Stimulated activated CD4-positive, alpha-beta T cell treated with anti-CD3 and anti-CD28 coated beads, Interleukin-1b, Interleukin-23, amount 100 ng/mL, for 24 hours (primary cell): ENCODE measurements at places on chromosomes 5 and 9.

DNA sequence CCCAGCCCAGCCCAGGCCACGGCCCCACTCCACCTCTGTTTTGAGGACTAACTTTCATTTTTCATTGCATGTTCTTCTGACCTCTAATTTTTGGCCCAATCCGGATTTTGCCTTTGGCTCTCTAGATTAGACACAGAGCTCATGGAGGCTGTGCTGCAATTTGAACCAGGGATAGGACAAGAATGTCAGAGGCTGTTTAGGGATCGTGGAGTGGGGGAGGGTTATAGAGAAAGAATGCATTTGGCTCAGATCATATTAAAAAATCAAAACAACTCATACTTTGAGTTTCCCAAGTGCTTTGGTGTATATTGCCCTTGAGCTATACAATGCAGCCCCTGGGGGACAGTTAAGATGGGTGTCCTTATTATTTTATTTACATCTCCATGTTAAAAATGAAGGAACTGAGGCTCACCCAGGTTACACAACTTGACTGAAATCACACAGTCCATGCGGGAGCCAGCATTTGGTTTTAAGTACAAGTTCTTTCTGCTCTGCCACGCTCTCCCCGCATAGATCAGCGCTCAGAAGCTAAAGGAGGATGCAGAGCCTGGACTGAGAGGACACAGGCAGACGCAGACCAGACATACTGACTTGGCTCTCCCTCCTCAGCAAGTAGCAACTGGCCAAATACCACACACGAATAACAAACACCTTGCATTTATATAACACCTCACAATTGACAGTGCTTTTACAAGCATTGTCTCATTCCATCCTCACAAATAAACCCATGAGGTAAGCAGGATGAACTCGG, 126.4 kb upstream of the RAI14 start:
- no peak for DNase-seq

- no peak for DNase-seq
Measured at GRCh38 chr5:175689147-175689991, 31.5 kb downstream of the HRH2 start.

GRCh38 chr9:127878652-127879390, 1.3 kb upstream of the AK1 start:
- no peak for DNase-seq

DNA sequence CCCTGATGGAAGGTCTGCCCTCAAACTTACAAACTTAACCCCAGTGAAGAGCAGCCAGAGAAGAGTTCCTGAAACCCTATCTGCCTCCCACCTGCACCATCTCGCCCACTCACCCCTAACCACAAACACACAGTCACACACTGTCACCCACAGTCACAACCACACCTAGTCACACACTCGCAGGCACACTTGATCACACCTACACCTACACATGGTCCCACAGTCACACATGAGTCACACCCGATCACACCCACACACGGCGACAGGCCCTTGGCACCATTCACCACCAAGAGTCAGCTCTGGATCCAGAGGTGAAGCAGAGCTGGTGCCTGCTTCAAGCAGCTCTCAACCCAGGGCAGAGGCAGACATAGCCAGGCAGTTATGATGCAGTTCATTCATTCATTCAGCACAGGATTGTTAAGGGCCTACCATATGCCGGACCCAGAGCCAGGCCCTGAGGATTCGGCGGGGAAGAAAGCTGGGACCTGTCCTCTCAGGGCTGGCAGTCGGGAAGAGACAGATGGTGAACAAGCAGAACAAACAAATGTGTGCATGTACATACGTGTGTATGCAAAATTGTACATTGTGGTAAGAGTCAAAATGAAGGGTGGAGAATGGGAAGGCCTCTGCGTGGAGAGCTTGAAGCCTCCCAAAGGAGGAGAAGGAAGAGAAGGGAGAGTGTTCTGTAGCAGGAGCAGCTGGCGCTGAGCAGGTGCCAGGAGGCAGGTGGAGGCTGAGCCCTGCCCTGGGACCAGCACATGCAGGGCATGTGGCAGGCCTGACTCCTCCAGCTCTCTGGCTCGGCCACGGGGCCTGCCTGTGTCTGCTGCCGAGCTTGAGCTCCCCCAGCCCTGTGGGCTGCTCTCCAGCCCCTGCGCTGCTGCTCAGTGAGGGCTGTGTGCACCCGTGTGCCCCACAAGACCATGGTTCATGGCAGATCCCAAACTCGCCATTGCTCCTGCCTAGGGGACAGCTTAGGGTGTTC, 6.4 kb downstream of the TSPAN17 start:
- peak; percentile 69 for DNase-seq

DNA sequence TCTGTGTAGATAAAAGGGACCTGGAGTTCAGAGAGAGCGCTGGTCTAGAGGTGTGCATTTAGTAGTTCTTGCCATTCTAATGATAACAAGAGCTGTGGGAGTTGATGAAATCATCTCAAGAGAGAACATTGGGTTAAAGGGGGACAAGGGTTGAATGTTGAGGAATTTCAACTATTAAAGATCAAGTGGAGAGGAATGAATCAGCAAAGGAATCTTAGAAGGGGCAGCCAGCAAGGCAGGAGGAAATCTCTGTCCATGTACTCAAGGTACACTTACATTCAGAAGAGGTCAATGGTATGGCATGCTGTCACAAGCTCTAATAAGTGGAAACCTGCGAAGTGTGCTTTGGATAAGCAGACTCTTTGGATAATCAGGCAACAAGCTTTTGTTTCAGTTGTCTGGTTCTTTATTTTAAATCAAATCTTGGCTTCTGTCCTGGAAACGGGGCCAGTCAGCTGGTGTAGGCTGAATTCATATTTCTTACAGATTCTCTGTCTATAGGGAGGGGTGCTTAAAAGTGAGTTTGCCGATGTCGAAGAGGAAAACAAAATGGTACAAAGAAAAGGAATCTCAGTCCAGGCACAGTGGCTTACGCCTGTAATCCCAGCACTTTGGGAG, 320.5 kb upstream of the CD180 start:
- DNase-seq: no peak

- no peak for DNase-seq
Measured at GRCh38 chr5:31023105-31023504, 170.4 kb upstream of the CDH6 start.

DNA sequence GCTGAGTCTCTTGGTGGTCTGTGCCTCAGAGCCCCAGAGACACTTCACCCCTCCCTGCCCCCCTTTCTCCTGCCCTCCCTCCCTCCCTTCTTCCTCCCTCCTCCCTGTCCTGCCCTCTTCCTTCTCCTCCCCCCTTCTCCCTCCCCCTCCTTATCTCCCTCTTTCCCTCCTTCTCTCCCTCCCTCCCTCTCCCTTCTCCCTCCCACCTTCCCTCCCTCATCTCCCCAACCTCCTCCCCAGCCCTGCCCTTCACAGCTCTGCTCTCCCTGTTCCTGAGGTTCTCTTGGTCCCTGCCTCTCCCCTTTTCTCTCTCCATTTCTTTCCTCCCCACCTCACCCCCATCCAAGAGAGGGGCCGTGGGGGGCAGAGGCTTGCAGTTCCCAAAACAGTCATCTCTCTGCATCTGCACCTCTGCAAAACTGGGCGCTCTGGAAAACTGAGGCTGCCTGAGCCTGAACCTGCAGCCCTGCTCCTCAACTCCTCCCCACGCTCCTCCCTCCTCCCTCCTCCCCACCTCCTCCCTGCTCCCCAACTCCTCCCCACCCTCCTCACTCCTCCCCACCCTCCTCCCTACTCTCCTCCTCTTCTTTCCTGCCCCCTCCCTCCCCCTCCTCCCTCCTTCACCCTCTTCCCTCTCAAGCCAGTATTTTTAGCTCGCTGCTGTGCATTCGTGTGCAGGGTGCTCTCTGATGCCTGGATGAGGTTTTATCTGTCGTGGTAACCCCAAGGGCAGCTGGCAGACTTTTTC, 219.1 kb downstream of the C9orf50 start:
- DNase-seq: no peak

GRCh38 chr9:133127340-133127981, 6.4 kb upstream of the RALGDS start:
- no peak for DNase-seq

- no peak for DNase-seq
Measured at GRCh38 chr5:4941957-4942830, 197.9 kb upstream of the ADAMTS16 start.

DNA sequence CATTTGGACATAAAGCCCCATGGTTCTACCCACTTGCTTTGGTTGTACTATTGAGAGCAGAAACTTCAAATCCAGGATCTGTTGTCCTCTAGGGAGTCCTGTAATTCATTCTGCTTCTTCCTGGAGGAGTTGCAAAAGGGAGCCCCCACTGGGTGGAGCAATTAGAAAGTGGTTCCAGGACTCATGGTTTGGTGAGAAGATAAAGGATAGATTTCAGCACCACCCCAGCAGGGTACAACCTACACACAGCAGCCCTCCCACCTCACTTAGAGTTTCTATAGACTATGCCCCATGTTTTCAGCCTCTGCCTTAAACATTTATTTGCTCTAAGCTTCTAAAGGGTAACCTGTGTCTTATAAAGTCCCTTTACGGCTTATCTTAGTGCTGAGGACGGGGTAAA, 112.6 kb upstream of the ARRDC3 start:
- no peak for DNase-seq

DNA sequence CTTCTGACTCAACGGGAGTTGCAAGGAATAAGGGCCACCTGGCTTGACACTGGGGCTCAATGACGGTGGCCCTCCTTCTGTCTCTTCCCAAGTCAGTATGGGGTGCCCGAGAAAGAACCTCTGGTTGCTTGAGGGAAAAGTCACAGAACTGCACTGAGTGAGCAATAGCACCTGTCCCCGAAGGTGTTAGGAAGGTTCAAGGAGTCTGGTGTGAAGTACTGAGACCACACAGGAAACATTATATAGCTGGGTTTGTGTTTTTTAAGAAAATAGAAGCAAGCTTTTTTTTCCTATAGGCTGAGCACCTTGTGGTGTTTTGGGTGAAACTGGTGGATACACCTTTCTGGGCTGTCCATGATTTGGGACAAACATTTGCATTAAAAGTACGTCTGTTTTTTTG, 62.9 kb downstream of the SPIN1 start:
- no peak for DNase-seq

- no peak for DNase-seq
Measured at GRCh38 chr5:51829691-51830090, 446.4 kb downstream of the ISL1 start.

GRCh38 chr5:164319161-164319560, 813.7 kb downstream of the MAT2B start:
- no peak for DNase-seq

GRCh38 chr9:136685790-136686533, 1.3 kb downstream of the AGPAT2 start:
- DNase-seq: no peak

GRCh38 chr9:77965445-77966123, 66.0 kb downstream of the GNAQ start:
- DNase-seq: no peak

DNA sequence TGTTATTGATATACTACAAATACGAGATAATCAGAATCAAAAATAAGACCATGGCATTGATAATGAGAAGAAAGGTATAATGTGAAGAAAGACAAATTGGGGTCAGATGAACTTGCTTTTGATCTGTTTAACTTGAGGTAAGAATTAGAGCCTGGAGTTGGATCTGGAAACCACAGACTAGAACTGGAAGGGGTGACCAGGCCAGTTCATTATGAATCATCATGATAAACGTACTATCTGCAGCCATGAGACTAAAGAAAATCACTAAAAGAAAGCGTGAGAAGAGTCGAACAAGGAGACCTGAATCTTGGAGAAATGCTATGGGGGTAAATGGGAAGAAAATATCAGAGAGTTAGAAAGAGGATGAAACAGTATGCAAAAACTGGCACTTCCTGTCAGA, 967.5 kb downstream of the NR2F1-AS1 start:
- no peak for DNase-seq

DNA sequence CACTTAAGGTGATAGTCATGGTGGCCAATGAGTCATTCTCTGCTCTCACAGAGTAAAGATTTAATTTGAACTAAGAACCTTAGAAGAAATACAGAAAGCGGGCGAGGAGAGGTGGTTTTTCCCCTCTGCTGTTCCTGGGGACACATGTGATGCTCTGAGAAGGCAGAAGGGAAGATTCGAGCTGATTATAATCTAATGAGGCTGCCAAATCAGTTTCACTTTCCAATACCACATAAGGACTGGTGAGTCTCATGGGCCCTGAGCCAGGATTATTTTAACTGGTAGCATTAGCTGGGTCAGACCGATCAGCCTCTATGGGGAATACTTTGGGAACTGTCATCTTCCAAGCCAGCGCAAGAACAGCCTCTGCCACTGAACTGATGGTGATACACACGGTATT, 116.5 kb downstream of the SLC1A3 start:
- no peak for DNase-seq

GRCh38 chr5:43376496-43377140, 35.6 kb downstream of the CCL28 start:
- DNase-seq: no peak

GRCh38 chr9:32218100-32218767, 166.2 kb upstream of the ACO1 start:
- no peak for DNase-seq

DNA sequence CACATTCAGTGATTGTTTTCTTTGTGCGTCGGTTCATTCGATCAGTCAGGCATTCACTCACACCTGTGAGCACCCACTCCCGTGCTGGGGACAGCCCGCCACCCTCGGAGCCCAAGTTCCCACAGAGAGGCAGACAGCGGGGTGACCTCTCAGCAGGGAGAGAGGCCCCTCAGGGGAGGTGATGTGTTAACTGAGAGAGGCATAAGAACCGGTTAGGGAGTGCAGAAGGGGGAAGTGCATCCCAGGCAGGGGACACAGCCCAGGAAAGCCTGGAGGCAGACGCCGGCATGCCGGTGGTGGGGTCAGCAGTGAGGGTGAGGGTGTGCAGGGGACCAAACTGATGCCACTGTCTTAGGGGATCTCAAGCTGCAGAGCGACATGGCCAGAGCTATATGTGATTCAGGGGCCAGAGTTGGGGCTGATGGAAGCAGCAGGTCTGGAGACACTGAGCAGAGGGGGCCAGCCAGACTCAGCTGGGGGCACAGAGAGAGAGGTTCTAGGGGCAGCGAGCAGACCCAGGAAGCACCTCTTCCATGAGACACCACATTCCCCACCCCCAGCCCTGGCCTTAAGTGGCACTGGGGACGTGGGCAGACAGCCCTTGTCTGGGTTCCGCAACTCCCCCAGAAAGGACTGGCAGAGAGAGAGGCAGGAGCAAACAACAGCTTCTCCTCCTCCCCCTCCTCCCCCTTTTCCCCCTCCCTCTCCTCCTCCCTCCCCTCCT, 35.9 kb downstream of the HK3 start:
- no peak for DNase-seq

DNA sequence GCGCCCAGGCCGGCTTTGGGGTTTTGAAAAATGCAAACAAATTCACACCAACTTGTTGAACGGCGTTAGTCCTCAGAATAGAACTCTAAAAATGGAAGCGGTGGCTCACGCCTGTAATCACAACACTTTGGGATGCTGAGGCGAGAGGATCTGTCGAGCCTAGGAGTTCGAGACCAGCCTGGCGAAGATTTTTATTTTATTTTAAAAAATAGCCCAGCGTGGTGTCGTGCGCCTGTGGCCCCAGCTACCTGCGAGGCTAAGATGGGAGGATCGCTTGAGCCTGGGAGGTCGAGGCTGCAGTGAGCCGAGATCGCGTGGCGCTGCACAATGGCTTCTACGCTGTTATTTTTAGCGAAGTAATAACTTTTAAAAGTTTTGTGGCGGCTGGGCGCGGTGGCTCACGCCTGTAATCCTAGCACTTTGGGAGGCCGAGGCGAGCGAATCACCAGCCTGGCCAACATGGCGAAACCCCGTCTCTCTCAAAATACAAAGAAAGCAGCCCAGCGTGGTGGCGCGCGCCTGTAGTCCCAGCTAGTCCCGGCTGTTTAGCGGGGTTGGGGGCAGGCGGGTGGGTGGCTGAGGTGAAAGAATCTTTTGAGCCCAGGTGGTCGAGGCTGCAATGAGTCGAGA, 694 bp upstream of the PLIN2 start:
- no peak for DNase-seq

- DNase-seq: no peak
Measured at GRCh38 chr5:19258686-19259085, 729.3 kb downstream of the CDH18 start.

- no peak for DNase-seq
Measured at GRCh38 chr9:136889858-136890257, 3.5 kb downstream of the TRAF2 start.
